ENCODE measurements at places on chromosomes 5 and 9. TPM values are rescaled to one million over a fixed set of nuclear protein-coding genes. Genes with fewer than 3 reads are reported as not detected.

GRCh38 chr5:148666353-148666752 lies 12.0 kb upstream of the HTR4 start:
- H3K36me3 ChIP-seq = no peaks in the 10 kb centered on the region
- no peak overlapping the region for H3K4me3 ChIP-seq
- DNase-seq = peak; percentile 50

The C7 gene
- total RNA-seq = not detected

GRCh38 chr5:159884917-159885620 lies 31.2 kb upstream of the ADRA1B start:
- H3K4me3 ChIP-seq = no peak overlapping the region
- no peaks in the 10 kb centered on the region for H3K27me3 ChIP-seq
- no peak for DNase-seq
- H3K27ac ChIP-seq = no peak overlapping the region

DNA sequence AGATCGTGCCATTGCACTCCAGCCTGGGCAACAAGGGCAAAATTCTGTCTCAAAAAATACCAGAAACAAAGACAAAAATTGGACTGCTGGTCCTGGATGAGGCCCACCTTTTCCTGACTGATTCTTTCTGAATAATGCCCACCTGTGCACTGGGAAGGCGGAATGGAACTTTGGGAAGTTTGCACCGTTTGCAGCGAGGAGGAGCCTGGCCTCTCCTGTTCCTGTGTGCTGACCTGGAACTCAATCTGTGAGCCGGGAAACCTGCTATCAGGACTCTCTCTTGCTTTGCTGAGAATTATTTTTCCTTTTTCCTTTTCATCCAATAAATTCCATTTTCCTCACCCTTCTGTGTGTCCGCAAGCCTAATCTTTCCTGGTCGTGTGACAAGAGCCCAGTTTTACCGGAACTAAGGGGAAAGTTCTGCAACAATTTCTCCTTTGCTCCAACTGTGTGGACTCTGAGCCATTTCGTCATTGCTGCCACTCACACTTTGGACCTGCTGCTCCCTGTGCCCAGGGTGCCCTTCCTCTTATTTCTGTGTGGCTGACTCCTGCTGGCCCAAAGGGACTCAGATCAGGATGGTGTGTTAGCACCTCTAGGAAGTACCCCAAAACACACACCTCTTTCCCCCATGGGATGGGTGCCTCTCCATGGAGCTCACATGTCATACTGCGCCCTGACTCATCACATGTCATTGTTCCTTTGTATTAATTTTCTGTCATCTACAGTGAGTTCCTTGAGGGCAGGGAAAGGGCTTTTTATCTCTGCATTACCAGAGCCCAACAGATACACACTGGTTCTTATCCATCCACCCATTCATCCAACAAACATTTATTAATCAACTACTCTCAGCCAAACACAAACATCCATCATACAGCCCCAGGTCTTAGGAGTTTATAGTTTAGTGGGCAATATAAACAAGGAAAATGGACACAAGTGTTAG lies 4.7 kb upstream of the GLRX start:
- peaks cover 19% of the 10 kb centered on the region for H3K4me1 ChIP-seq
- H3K4me3 ChIP-seq = no peak overlapping the region
- no peak for DNase-seq
- no peaks in the 10 kb centered on the region for H3K36me3 ChIP-seq
- H3K27me3 ChIP-seq = no peaks in the 10 kb centered on the region
- H3K27ac ChIP-seq = no peak overlapping the region

The SLC6A19 gene
- not detected for total RNA-seq
